CD4-positive, CD25-positive, alpha-beta regulatory T cell (primary cell): ENCODE measurements at places on chromosomes 16 and 17. TPM values are rescaled to one million over a fixed set of nuclear protein-coding genes. Genes with fewer than 3 reads are reported as not detected.

GRCh38 chr16:324201-324450, 28.4 kb downstream of the AXIN1 start:
- peak overlapping the region; percentile 85 for H3K27ac ChIP-seq
- DNase-seq = no peak
- peak overlapping the region; percentile 40 for H3K4me3 ChIP-seq
- H3K4me1 ChIP-seq = peaks cover 39% of the 10 kb centered on the region
- H3K27me3 ChIP-seq = no peaks in the 10 kb centered on the region

DNA sequence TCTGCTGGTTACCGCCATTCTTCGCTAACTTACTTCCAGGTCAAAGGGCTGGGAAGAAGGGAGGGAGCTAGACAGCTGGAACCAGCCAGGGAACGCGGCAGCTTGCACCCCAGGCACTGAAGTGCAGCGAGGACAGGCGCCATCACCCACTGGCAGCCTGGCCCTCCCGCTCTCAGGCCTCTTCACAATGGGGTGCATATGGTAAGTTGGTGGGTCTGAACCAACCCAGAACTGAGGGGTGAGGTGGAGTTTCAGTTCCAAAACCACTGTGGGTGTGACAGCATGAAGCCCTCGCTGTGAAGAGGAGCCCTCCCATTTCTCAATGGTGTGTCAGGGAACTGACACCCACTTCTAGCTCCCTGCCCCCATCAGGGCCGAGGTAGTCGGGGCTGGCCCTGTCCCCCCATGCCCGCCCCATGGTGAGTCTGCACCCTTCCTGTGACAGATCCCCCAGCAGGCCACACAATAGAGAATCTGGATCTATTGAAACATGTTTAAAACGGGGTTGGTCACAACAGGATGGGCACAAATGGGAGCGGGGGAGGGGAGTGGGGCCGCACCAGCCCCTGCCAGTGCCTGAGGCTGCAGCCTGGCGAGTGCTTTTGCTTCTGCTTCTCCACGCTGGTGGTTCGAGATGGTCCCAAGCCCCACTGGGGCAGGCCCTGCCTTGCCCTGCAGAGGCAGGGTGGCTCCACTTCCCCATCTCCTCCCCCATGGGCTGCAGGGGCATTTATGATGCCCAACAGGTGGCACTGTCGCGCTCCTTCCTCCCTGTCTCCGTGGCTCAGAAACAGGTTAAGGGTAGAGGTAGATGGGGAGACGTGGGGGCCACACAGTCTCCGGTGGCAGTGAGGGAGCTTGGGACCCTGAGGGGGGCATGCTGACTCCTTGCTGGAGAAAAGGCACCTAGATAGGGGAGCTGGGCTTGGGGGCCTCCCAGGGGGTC, 2.3 kb downstream of the LIMD2 start:
- H3K36me3 ChIP-seq = peaks cover 32% of the 10 kb centered on the region
- peak overlapping the region; percentile 93 for H3K27ac ChIP-seq
- H3K27me3 ChIP-seq = no peaks in the 10 kb centered on the region
- peak overlapping the region; percentile 77 for H3K4me3 ChIP-seq
- peak; percentile 76 for DNase-seq
- peaks cover 64% of the 10 kb centered on the region for H3K4me1 ChIP-seq

DNA sequence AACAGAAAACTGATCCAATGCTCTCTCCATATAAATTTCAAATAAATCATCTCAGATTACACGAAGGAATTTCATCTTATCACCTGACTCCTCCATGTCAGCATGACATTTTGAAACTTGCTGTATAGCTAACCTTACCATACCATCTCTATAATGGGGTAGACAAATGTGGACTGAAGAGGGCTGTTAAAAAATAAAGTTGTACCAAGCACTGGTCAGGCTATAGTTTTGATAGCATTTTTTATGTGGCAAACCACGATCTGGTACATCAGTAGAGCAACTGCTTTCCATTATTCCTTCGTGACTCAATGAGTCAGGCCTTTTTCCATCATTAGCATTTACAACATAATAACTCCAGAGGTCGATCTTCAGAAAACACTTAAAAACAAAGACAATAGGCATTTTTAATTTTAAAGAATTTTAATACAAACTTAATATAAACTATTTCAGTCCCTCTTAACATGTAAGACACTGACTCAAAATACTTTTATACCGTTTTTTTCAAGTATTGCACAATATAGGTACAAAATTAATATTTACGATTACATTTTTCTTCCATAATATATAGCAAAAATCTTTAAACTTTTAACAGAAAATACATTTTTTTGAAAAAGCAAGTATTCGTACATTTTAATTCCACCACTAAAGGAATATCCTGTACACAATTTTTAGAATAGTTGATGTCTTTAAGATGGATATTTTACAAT, 4.2 kb downstream of the TOB1 start:
- peak overlapping the region; percentile 39 for H3K27ac ChIP-seq
- no peak for DNase-seq
- peak overlapping the region; percentile 98 for H3K4me3 ChIP-seq
- H3K4me1 ChIP-seq = peaks cover 46% of the 10 kb centered on the region

DNA sequence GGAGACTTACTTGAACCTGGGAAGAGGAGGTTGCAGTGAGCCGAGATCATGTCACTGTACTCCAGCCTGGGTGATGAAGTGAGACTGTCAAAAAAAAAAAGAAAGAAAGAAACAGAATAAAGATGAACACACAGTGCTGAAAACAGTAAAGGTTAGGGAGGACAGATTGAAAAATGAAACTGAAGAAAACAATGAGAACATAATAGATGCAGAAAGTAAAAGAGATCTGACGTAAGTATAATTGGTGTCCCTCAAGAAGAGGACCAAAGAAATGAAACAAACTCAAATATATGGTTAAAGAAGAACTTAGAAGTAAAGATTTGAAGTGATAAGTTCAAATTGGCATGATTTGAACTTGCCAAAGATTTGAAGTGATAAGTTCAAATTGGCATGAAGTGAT, 7.1 kb downstream of the DCAF7 start:
- H3K36me3 ChIP-seq = peaks cover 4% of the 10 kb centered on the region
- no peak overlapping the region for H3K4me3 ChIP-seq
- H3K27me3 ChIP-seq = no peaks in the 10 kb centered on the region

DNA sequence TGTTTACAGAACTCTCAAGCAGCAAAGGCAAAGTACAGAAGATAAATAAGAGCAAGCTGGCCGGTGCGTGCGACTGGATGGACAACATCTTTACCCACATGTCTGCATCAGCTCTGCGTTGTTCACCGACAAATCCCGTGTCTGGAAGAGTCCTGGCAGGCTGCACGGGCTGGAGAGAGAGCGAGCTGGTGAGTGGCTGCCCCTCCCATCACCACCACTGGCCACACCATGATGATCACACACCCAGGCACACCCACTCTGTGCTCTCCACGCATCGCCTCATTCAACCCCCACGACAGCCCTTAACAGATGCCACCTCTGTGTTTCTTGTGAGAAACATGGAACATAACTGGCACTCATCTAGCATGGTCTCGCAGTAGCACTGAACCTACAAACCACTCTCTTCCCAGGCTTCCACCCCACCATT, 59.2 kb downstream of the ANKRD11 start:
- H3K27me3 ChIP-seq = no peaks in the 10 kb centered on the region
- DNase-seq = no peak
- peaks cover 9% of the 10 kb centered on the region for H3K36me3 ChIP-seq
- no peak overlapping the region for H3K27ac ChIP-seq
- no peak overlapping the region for H3K4me3 ChIP-seq

GRCh38 chr16:48541108-48541786, 68.7 kb downstream of the N4BP1 start:
- peaks cover 46% of the 10 kb centered on the region for H3K36me3 ChIP-seq
- H3K4me1 ChIP-seq = no peaks in the 10 kb centered on the region
- no peaks in the 10 kb centered on the region for H3K27me3 ChIP-seq

DNA sequence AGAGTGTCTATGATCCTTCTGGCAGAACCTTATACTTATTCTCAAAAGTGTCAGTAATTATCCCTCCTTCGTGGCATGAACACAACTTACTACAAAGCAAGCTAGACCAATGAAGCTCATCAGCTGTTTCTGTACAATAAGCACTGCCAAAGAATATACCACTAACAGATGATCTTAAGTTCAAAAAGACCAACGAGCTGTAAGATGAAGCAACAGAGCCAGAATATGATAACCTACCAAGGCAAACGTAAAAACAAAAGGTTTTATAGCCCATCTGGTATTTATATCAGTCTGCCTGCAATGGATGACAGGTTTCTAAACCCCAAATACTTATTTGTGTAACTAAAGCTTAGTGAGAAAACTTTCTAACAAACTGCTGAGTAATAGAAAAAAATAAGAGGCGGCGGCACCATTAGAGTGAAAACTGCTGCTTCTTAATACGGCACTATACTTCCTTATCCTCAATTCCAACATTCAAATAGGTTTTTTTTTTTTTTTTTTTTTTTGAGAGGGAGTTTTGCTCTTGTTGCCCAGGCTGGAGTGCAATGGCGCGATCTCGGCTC, 22.1 kb downstream of the NME2 start:
- H3K4me3 ChIP-seq = no peak overlapping the region
- H3K27me3 ChIP-seq = no peaks in the 10 kb centered on the region
- H3K36me3 ChIP-seq = peaks cover 76% of the 10 kb centered on the region
- H3K27ac ChIP-seq = no peak overlapping the region
- DNase-seq = no peak

GRCh38 chr16:13968835-13969234, 48.9 kb downstream of the ERCC4 start:
- H3K4me3 ChIP-seq = no peak overlapping the region
- no peak for DNase-seq
- H3K27ac ChIP-seq = no peak overlapping the region

GRCh38 chr17:48720266-48721008, 1.9 kb downstream of the PRAC1 start:
- DNase-seq = no peak
- H3K4me3 ChIP-seq = no peak overlapping the region
- H3K27ac ChIP-seq = no peak overlapping the region

DNA sequence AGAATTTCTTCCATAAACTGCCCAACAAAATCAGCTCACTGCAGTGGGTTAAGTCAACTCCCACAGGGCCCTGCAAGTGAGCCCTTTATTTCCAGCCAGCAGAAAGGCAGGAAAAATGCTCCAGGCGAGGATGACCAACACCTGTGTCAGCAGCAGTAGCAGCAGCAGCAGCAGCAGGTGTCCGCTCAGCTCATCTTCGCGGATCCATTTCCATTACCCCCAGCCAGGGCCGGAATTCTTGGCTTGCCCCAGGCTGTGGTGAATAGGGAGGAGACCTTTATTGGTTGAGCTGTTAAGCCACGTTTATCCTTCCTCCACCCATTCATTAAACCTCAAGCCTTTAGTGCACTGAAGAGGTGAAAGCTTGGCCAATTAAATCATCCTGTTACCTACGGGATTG, 46.2 kb downstream of the MARCHF10 start:
- no peaks in the 10 kb centered on the region for H3K27me3 ChIP-seq
- H3K4me3 ChIP-seq = no peak overlapping the region
- no peaks in the 10 kb centered on the region for H3K36me3 ChIP-seq
- H3K4me1 ChIP-seq = no peaks in the 10 kb centered on the region
- H3K27ac ChIP-seq = no peak overlapping the region

GRCh38 chr17:83058266-83058798, 21.1 kb upstream of the METRNL start:
- H3K27me3 ChIP-seq = no peaks in the 10 kb centered on the region
- DNase-seq = no peak
- no peaks in the 10 kb centered on the region for H3K36me3 ChIP-seq
- H3K27ac ChIP-seq = no peak overlapping the region

GRCh38 chr16:19582050-19582831, 26.7 kb downstream of the VPS35L start:
- H3K27me3 ChIP-seq = no peaks in the 10 kb centered on the region
- no peak overlapping the region for H3K27ac ChIP-seq
- H3K4me1 ChIP-seq = no peaks in the 10 kb centered on the region
- peaks cover 57% of the 10 kb centered on the region for H3K36me3 ChIP-seq

DNA sequence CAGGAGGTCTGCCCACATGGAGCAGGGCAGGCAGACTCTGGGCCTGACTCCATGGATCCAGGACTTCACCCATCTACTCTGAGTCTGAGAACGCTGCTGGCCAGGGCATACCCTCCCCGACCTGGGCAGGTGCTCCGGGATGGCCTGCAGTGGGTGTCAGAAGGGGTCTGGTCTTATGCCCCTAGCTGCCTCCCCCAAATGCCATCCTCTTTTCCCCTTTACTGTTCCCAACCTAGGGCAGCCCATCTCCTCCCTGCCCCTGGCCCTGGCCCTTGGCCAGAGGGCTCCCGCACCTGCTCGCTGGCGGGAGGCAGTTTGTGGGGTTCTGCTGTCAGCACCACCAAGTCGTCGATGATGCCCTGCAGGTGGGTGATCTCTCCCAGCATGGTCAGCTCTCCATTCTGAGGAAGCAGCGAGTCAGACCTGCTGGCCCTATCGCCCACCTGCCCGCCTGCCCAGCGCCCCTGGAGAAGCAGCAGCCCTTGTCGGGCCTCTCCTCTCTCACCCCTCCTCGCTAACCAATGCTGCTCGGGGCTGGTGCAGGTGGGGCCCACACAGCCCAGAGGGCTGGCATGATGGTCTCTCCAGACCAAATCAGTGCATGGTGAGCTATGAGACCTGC, 8.2 kb downstream of the MTSS2 start:
- H3K4me3 ChIP-seq = no peak overlapping the region
- no peak for DNase-seq
- no peaks in the 10 kb centered on the region for H3K36me3 ChIP-seq
- H3K27me3 ChIP-seq = no peaks in the 10 kb centered on the region
- no peak overlapping the region for H3K27ac ChIP-seq

Gene UMOD
- polyA plus RNA-seq = not detected

Gene TMEM235
- polyA plus RNA-seq = not detected

Gene SYT17
- polyA plus RNA-seq = not detected

Gene FKBP10
- polyA plus RNA-seq = not detected

Gene TMEM238L
- not detected for polyA plus RNA-seq

Gene PNMT
- polyA plus RNA-seq = not detected

Gene RTN4RL1
- 0.28 TPM for polyA plus RNA-seq

Gene LHX1
- polyA plus RNA-seq = 0.05 TPM

Gene SLC47A1
- not detected for polyA plus RNA-seq
